NCI-H510A treated with DMSO at 0.1 percent for 48 hours (cell line): ENCODE measurements at places on chromosomes 6 and 20.
A peak's percentile ranks its signal among the peaks of the same experiment; 100 is the strongest.

DNA sequence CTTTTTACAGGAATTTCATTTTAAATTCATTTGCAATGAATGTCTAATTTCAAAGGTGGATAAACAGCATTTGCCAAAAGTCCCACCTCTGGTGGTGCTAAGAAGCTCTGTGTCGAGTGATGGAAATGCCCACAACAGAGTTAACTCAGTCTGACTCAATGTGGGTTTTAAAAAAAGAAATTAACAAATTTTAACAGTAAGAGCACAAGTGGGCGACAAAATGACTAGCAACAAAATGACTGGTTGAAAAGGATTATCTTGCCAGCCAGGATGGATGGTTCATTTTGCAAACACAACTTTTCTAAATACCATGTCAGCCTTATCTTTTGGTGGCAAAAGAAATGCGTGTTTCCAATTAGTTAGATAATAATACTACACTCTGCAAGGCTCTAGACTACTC lies 14.3 kb upstream of the TAGAP start:
- no peak for DNase-seq

GRCh38 chr6:165049362-165049761 lies 260.0 kb downstream of the C6orf118 start:
- no peak for DNase-seq

DNA sequence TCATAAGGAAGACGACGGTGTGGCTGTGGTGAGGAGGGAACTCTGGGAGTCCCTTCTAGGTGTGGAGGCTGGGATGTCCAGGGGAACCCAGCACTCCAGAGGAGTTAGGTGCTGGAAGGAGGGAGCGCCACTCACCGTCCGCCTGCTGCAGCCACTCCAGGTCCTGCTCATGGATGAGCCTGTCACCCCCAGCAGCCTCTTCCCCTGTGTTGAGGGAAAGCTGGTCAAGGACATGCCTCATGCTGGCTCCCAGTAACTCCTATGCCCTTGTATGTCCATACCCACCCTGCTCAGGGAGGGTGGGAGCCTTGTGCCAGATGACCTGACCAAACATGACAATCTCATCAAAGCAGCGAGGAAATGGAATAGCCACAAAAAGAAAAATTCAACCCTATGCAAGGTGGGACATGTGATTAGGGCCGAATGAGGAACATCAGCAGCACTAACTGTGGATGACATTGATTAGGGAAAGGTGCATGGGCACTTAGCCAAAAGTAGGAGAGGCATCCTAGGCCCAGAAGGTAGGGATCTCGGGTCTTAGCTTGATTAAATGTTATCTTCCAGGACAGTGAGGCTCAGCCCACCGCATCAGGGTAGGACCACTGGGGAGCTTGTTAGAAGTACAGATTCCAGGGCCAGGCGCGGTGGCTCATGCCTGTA lies 3.0 kb downstream of the DNPH1 start:
- no peak for DNase-seq

- no peak for DNase-seq
These were observed 841.6 kb upstream of the GJE1 start for GRCh38 chr6:141290941-141291721.

DNA sequence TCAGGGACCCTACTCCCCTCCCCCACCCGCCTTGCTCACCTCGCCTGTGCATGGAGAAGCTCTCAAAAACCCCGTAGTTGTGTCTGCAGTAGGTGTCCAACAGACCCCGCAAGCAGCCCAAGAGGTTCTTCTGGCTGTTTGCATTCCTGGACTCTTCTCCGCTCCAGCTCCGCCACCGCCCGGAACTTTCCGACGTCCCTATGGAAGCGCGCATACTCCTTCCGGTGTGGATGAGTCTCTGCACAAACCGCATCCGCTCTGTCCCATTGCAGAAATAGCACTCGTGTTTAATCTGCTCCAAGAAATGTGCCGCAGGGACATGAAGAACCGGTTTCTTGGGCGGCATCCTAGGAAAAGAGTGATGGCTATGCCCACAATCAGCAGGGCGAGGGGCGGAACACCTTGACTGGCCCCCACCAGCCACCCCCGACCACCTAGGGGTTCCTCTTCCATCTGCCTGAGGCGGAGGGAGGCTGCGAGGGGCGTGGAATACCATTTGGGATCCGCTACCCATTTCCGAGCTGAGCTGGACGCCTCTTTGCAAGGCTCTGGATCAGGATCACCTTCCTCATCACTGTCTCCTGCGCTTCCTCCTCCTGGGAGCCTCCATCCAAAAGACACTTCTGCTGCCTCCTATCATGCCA lies 20.2 kb downstream of the HLA-DRA start:
- DNase-seq = no peak

DNA sequence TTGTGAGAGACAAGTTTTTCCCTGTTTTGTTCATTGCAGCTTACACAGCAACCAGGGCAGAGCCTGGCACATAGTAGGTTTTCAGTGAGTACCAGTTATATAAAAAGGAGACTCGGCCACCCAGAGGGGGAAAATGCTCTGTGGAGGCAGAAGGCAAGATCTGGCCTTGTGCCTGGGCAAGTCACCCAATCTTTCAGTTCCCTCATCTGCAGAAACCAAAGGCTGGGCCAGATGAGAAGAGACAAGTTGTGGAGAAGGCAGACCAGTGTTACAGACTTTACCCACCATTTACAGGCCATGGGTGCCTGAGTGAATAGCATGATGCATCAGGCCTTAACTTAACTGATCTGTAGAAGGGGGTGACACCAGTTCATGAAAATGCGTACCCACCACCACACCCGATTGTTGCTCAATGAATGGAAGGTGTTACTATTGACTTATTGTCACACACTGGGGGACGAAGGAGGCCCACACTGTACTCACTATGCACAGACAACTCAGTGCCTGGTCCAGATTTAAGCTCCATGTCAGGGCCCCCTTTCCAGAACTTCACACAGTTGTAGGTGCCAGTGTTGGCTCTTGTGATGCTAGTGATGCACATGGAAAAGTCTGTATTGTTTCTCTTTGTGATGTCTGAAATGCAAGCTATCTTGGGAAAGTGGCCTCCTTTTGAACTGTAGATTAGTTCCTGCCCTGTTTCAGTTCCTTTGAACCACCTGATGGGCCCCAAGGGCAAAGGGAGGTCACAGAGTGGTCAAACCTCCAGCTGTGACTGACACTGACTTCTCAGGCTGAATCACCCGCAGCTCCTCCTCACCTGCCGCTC lies 64.3 kb upstream of the SIRPG start:
- no peak for DNase-seq

DNA sequence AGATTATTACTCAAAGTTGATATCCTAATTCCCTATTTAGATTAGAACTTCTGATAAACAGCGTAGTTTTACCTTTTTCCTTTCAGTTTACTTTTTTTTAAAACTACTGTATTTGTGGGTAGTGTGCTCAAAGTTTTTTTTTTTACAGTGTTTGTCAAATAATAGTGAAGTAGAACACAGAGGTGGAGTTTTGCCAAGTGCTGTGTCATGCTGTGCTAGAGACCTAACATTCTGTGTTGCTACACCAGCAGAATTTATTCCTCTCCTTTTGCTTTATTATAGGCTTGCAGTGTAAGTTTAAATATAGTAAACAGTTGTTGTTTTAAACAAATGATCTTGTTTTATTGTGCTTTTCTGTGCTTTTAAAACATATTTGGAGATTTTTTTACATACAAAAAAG lies 125.4 kb downstream of the HIVEP1 start:
- no peak for DNase-seq

GRCh38 chr6:17630511-17631073 lies 30.5 kb downstream of the FAM8A1 start:
- peak; percentile 46 for DNase-seq

GRCh38 chr20:11302436-11302835 lies 615.3 kb upstream of the BTBD3 start:
- no peak for DNase-seq

- no peak for DNase-seq
These were observed 386.4 kb upstream of the MMS22L start for GRCh38 chr6:97669191-97670031.

GRCh38 chr6:166900956-166901607 lies 55.3 kb downstream of the RNASET2 start:
- DNase-seq = no peak

DNA sequence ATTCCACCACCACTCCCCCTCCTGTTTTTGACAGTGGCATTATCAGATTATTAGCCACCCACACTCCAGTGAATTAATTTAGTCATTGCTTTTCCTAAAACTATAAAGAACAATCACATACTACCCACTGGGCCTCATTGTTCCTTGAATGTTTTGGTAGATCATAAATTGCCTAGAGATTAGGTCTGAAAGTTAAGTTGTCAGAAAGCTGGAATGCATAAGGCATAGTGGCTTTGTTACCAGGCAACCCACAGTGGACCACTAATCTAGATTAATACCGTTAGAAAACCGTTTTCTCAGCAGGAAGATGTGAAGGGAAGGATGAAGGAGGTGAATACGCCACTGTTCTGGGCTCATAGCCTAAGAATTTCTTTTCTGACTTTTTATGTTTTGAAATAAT lies 75.6 kb downstream of the SAMD3 start:
- no peak for DNase-seq

- peak; percentile 26 for DNase-seq
These were observed 810 bp downstream of the LAMP5 start for GRCh38 chr20:9515214-9515585.

DNA sequence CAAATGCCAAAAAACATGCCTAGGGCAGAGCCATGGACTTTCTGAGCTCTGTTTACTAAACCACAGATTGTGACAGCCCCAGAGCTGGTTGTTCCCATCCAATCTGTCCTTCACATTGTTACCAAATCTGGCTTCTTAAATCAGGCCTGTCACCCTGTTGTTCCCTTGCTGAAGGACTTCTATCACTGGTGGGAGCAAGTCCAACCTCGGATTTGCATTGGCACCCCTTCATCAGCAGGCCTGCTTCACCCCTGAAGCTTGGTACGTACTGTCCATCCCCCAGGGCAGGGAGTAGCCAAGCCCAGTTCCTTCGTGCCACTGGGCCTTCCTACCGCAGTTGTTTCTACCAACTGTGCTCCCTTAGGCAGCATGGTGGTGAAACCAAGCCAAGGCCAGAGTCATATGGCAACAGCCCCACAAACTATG lies 357.3 kb upstream of the JARID2 start:
- no peak for DNase-seq

DNA sequence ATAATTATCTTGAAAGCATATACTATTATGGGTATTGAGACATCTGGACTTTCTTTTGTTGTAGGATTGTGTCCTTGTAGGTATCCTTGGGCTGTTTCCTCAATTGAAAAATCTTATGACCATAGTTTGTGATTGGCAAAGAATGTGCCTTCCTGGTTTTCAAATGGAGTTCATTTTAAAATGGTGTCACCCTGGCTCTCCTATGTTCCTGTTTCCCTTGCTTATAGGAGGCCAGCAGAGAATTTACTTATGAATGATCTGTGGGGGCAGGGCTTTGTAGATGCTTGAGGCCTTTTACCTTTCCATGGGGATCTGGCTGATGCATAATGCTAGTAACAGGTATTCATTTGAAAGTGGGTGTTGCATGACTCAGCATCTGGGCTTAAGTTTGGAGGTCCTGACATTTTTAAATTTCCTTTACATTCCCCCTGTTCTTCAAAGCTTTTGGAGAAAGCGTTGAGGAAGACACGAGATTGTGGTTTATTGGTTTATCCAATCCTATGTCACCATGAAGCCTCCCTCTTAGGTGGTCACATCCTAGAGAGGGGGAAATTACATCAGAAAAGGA lies 135.0 kb upstream of the PROKR2 start:
- no peak for DNase-seq

DNA sequence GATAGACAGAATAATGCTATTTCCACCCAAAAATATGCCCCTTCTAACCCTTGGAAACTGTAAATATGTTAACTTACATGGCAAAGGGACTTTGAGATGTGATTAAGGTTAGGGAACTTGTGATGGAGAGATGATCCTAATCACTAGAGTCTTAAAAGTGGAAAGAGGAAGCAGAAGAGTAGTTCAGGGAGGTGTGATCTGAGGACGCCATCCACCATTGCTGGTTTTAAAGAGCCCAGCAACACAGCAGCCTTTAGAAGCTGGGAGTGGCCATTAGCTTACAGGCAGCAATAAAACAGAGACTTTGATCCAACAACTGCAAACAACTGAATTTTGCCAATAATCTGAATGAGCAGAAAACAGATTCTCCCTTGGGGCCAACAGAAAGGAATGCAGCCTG lies 30.6 kb downstream of the ZNF311 start:
- no peak for DNase-seq

DNA sequence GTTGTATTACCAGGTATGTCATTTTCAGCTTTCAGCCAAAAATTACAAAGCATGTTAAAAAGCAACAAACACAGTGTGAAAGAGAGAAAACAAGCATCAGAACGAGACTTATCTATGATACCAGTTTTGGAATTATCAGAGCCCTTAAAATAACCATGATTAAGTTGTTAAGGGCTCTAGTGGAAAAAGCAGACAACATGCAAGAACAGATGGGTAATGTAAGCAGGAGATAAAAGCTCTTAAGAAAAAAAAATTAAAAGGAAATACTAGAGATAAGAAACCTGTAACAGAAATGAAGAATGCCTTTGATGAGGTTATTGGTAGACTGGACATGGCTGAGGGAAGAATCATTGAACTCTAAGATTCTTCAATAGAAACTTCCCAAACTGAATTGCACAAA lies 127.5 kb upstream of the SCGN start:
- DNase-seq = no peak

GRCh38 chr6:21023210-21023609 lies 489.0 kb downstream of the CDKAL1 start:
- DNase-seq = peak; percentile 44

DNA sequence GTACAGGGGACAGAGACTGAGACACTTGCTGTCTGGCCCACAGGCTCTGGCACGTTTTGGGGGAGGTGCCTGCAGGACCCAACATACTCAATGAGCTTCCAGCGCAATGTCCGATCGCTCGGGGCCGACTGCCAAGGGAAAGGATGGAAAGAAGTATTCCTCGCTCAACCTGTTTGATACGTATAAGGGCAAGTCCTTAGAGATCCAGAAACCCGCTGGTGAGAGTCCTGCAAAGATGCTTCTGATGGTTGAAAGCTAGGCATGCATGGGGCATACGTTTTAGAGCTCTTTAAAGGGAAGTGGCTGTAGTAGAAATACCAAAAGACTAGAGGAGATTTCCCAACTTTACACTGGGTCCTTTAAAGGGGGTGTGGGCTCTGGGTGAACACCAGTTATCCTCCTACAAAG lies 2.2 kb downstream of the PRRC2A start:
- DNase-seq = no peak

DNA sequence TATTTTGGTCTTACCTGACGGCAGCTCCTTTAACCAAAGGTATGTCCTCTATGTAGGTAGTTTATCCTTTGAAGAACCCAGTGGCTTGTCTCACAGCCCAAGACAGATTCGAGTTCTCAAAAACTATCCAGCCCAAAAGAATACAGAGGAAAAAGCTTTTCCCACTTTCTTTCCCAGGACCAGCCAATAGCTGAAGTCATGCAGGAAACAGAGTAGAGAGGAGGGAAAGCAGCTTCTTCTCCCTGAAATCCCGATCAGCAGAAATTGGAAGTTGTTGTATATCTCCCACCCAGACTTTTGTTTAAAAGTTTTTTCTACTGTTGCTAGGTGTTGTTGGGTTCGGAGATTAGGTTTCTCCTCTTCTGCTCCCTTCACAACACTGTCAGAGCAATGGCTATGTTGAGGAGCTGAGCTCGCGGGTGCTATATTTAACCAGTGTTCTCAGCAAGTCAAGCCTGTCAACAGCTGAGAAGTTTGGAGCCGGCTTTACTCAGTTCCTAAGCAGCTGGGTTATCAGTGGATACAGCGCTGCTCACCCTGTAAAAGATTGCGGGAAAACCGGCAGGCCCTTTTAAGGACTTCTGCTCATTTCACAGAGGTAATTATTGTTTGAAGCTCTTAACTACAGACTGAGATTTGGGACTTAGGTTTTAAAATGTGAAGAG lies at the start of gene FILIP1:
Gene FILIP1 (minus strand): TSS at position 401 of the 665 bp plus-strand sequence. CDS start 78,828 bp downstream, outside the sequence.
- no peak for DNase-seq

GRCh38 chr20:50290112-50290511 lies 99.5 kb downstream of the CEBPB start:
- DNase-seq = no peak

- DNase-seq = no peak
These were observed 1.2 kb downstream of the ANGPT4 start for GRCh38 chr20:914727-915498.
